ENCODE measurements at places on chromosomes 6 and 20.

- DNase-seq = peak; percentile 11
These were observed 7.9 kb upstream of the ARMC12 start for GRCh38 chr6:35728683-35729678.

GRCh38 chr20:34938466-34939163, 17.0 kb downstream of the GSS start:
- DNase-seq = peak; percentile 65

GRCh38 chr6:6826961-6827360, 238.4 kb downstream of the LY86 start:
- no peak for DNase-seq

GRCh38 chr6:136060759-136061158, 189.4 kb downstream of the MTFR2 start:
- no peak for DNase-seq

DNA sequence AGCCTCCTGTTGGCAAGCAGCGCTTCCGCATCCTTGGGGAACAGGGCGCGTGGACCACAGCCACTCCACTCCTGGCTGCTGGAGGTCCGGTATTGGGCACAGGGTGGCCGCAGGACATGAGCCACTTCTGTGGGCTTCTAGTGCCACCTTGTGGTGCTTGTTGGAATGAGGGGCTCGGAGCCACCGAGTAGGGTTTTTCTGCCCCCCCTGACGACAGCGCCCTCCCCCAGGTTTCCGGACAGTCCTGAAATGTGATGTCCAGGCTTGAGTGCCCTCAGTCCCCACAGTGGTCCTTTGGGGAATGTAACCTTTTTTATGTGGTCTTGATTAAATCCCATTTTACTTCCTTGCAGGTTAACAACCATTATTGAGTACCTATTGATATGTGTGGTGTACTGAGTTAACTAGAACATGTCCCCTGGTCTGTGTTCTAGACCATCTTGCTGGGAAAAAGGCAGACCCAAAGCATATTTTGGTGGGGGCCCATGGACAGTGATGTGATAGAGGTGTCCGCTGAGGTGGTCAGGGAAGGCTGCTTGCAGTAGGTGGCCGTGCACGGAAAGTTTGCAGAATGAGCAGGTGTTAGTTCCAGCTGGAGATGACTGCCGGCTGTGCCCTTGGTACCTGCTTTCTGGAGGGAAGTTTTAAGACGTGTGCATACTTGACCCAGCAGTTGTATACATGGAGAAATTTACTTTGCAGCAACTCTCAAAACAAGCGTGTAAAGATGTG, 70.0 kb downstream of the PTPN1 start:
- DNase-seq = peak; percentile 23

GRCh38 chr6:20427856-20428255, 26.2 kb downstream of the E2F3 start:
- no peak for DNase-seq

DNA sequence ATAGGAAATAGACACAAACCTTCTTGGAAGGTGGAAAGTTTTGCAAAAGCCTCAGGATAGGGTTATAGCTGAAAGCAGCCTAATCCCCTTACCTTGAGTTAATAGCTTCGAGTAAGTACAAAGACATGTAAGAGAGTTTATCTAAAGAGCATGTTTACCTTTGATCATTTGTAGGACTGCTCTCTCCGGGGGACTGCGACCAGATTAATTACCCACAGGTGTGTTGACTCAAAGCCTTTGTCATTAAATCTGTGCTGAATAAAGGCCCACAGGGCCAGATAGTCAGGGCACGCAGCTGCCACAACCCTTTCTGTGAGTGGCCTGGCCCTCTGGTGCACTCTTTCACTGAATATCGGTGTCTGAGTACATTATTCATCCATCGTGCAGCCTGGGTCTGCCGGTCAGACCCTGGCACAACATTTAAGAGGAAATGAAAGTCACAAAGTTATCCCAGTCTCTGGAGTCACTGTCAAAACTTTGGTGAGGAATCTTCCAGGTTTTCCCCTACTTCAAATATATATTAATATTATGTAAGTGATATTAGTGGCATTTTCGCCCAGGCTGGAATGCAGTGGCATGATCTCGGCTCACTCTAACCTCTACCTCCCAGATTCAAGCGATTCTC, 5.4 kb upstream of the MICA start:
- DNase-seq = peak; percentile 1

GRCh38 chr20:40902661-40903060, 126.0 kb upstream of the TOP1 start:
- DNase-seq = no peak

DNA sequence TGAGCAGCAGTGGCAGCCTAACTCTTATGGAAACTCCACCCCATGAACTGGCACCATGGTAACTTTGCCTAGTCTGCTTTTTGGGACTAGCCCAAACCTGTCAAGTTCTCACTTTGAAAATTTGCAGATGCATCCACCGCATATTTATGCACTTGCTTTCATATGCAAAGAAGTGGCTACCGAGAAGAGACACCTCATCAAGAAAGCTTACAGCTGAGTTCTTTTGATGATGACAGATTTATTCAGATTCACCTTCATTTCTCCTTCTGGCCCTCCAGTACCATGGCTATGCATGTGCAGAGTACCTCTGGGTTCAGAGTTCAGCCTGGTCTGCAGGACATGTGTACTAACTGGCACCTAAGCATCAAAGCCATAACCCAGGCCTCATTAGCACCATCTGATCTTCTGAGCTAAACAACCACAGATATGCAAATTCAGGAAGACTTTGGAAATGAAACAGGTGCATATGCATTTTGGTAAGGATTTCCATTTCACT, 154.3 kb upstream of the TENT5A start:
- no peak for DNase-seq

- DNase-seq = peak; percentile 4
These were observed 18.7 kb downstream of the BTN3A1 start for GRCh38 chr6:26420688-26421171.

DNA sequence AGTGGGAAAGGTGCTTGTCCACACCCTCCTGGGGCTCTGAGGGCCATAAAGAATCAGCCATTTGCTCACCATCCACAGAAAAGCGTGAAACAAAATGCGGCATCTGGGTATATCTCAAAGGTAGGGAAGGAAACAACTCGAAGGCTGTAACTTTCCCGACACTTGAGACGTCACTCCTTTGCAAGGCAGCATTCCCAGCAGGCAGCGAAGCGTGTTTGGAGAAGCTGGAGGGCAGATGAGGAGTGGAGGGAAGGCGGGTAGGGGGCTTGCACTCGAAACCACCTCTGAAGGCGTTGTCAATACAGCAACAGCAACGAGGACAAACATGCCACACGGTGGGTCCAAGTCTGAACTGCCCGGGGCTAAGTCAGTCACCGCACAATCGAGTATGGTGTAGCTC, 98.4 kb downstream of the FOXC1 start:
- no peak for DNase-seq

DNA sequence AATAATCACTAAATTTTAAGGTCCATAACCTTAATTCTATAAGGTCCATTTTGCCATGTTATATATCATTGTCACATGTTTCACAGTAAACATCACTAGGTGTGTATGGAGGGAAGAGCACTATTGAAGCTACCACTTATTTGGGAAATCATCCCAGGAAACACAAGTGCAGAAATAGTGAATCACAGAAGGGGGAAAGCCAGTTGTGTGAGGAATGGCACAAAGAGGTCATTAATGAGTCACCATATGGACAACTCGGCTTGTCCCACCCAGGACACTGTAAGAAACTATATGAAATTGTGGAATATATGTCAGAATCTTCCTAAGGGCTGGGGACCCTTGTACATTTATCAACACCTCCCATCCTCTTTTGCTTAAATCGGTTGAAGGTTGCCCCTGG, 13.7 kb downstream of the BTN3A1 start:
- DNase-seq = no peak

GRCh38 chr6:40721271-40721952, 134.2 kb upstream of the LRFN2 start:
- no peak for DNase-seq

- DNase-seq = no peak
These were observed 58.6 kb downstream of the DAAM2 start for GRCh38 chr6:39850736-39851297.

- DNase-seq = peak; percentile 6
These were observed 68.5 kb downstream of the PLEKHG1 start for GRCh38 chr6:150667977-150668716.

DNA sequence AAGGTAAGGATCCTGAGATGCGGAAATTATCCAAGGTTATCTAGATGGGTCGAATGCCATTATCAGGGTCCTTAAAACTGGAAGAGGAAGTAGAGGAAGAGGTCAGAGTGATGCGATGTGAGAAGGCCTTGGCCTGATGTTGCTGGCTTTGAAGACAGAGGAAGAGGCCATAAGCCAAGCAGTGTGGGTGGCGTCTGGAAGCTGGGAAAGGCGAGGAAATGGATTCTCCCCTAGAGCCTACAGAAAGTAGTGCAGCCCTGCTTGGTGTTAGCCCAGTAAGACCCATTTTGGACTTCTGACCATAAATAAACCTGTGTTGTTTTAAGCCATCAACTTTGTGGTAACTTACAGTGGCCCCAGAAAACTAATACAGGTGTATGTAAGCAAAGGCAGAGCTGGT, 2.0 kb downstream of the SRXN1 start:
- DNase-seq = no peak

DNA sequence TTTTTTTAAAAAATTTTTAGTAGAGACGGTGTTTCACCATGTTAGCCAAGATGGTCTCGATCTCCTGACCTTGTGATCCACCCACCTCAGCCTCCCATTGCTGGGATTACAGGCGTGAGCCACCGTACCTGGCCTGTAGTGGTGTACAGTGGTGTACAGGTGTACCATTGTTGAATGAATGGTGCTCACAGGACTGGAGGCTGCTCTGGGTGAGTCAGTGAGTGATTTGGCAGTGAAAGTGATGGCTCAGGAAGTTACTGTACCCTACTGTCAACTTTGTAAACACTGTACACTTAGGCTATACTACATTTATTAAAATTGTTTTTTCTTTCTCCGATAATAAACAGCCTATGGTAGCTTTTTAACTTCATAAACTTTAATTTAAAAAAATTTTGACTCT, 122.8 kb upstream of the EEF1E1 start:
- DNase-seq = no peak

DNA sequence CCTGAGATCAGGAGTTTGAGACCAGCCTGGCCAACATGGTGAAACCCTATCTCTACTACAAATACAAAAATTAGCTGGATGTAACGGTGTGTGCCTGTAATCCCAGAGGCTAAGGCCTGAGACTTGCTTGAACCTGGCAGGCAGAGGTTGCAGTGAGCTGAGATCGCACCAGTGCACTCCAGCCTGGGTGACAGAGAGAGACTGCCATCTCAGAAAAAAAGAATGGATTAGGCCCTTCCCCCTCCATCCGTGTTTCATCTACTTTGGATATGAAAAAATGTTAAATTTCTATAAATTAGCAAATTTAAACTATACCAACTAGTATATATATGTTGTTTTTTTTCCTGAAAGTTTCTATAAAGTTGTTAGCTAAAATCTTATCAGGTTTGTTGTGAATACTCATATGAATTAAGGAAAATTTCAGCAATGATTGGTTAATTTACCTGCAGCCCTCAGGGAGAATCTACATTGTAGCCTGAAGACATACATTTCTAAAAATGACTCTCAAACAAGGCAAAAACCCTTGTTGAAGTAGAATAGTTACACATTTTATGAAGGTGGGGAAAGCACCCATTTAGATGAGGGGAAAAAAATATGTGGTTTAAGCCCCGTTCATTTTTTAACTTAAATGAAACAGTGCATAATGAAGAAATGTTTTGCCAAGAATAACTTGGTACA, 120.9 kb downstream of the TIAM2 start:
- DNase-seq = no peak

DNA sequence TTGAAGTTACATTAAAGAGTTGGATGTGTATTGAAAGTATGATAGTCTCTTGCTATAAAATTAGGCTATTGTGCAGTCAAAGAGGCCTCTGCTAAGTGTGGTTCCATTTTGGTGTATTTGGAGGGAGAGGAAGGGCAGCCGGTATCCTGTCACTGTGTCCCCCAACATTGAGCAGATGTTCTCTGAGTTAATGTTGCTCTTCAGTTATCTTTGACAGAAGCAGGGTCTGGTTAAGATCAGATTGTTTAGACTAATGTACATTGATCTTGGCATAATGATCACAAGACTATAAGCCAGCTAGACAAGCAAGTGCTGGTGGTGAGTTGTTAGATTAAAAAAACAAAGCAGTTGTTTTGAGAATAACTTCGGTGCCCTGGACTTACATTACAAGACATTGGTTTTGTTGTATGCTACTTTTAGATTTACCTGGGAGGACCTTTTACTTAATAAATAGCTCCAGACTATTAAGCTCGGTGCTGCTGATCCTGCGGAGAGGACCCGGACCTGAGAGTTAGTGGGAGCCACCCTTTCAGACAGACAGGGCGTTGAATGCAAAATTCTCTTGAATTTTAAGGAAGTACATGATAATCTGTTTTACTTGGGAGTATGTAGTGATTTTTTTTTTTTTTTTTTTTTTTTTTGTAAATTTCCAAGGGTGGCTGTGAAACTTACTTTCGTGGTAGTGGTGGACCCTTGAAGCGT, 97.8 kb downstream of the JARID2 start:
- DNase-seq = no peak

DNA sequence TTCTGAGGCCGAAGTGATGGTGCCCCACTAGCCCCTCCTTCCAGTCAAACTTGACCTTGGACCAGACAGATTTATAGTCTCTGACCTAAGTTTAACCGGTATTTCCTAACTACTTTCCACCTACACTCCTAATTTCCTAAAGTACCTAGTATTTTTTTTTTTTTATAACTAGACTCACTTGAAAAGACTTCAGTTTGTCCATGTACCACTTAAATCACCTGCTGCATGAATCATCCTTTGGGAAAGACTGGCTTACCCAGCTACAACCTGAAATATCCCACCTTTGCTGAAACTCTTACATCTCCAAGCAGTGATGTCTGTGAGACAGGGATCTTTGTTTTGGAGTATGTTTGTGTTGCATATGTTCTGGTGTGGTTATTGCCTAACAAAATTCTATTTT, 71.1 kb downstream of the ZDHHC14 start:
- DNase-seq = no peak

GRCh38 chr20:53599910-53600632, 6.4 kb upstream of the ZNF217 start:
- DNase-seq = no peak

GRCh38 chr6:2478200-2478599, 232.8 kb upstream of the GMDS start:
- DNase-seq = no peak

- peak; percentile 37 for DNase-seq
These were observed 40.9 kb downstream of the ZFP64 start for GRCh38 chr20:52150440-52151258.

DNA sequence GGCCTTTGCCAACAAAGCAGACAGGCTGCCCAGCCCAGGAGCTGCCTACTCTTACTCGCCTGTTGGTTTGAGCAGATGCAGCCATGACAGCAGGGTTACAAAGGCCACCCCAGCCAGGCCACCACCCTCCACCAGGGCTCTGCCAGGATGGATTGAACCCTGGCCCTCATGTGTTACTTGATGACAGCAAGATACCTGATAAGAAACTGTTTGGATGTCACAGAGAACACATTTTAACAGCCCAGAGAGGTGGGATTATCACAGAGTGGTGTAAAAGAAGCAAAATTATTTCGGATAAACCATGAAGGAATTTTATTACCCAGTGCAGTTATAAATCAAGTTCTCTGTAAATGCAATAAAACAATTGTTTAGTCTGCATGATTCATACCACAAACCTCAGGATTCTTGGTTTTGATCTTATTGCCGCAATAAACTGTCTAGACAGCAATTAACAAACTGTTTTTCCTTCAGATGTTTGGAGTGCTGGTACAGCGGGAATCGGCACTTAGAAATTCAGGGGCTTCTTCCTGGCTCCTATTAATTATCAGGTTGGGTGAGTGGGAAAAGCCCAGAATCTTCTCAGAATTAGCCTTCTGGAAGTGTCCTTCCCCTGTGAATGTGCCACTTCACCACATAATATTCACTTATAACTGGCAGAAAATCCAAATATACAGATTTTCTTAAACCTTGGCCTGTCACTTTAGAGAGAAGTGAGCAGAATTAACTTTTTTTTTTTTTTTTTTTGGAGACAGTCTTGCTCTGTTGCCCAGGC, 58.0 kb upstream of the SALL4 start:
- DNase-seq = no peak

Data from NCI-H2081 (cell line).